Ecto neural progenitor cell (in vitro differentiated cells): ENCODE measurements at places on chromosomes 6 and 20.

DNA sequence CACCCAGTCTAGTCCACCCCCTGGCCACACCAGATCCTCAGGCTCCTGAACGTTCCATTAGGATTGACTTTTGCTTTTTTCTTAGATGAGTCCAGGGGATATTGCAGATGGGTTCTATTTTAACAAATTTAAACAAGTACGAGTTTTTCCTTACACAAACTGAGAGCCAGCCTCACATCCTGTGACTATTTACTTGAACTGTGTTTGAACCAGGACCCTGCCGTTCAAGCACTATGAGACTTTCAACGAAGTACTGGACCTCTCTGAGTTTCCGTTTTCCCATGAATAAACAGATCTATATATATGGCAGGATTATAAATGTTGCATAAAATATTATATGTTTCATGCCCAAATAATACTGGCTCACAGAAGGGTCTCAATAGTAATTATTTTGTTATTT is 1.4 kb upstream of the METTL24 start:
- DNase-seq = no peak

GRCh38 chr6:71488186-71488585 is 199.6 kb downstream of the OGFRL1 start:
- no peak for DNase-seq

DNA sequence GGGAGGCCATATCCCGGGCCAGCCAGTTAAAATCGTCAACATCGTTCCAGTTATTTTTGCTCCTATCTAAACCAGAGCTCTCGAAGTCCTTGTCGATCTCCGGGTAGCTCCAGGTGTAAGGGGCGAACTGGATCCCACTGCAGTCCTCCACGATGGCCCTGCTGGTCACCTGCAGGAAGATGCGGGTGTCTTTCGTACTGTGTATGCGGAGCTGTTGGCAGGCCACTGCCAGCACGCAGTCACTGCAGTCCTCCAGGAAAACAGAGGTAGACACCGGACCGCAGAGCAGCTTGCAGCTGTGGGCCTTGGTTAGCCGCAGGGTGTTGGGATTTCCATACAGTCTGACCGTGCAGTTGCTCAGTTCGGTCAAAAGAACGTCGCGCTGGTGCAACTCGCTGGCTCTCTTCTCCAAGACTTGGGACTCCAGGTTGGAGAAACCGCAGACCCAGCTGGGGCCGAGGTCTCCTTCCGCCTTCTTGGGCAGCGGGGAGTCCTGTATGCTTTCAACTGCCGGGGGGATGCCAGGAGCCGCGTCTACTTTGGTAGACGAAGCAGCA is 742 bp downstream of the TBCC start:
- peak; percentile 64 for DNase-seq

GRCh38 chr6:166589786-166590574 is 3.5 kb upstream of the RAMACL start:
- no peak for DNase-seq

GRCh38 chr6:80331974-80332373 is 225.5 kb downstream of the BCKDHB start:
- DNase-seq = no peak

DNA sequence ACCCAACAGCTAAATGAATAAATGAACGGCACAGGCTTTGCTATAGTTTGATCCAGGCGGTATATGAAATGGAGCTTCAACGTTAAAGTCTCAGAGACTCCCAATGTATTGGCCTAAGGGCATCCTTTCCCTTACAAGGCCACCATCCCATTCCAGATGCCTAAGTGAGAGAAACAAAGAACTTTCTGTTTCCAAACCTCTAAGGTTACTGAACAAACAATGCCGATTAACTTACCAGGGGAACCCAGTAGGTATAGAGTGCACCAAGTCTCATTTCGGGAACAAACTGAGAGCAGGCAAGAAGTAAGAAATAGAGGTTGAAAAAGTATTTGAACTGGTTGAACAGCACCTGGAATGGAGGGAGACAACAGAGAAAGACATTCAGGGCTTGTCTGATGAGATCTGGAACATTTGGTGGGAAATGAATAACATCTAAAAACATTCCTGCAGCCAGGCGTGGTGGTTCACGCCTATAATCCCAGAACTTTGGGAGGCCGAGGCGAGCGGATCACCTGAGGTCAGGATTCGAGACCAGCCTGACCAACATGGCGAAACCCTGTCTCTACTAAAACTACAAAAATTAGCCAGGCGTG is 42.5 kb downstream of the ATP9A start:
- DNase-seq = no peak

DNA sequence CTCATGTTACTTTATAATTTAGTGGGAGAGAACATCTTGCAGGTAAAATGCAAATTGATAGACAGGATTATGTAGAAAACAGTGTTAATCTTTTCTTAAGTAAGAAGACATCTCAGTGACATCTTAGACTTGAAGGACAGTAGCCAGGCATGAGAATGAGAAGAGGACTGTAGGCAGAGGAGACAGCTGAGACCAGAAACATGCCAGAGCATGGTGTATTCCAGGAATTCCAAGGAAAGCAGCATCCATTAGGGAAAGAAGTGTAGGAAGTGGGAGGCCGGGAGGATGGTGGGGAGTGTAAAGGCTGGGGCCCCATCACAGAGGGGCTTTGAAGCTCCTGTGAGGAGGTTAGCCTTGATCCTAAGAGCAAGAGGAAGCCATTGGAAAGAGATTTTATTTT is 225.6 kb downstream of the ARID1B start:
- DNase-seq = no peak

DNA sequence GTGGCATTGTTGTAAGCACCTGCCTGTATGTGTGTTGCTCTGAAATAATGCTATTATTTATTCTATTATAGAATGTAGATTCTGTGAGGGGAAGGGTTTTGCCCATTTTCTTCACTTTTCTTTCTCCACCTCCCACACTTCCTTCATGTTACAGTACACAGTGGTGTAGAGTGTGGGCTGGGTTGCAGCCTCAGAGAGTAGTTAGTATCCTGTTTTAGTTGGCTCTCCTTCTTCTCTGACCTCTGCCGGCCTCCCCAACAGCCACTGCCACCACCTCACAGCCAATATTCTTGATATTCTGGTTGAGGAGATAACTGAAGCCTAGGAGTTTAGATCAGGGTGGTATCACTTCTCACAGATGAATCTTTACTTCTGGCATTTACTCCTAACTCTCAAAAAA is 143.4 kb downstream of the BCKDHB start:
- no peak for DNase-seq

DNA sequence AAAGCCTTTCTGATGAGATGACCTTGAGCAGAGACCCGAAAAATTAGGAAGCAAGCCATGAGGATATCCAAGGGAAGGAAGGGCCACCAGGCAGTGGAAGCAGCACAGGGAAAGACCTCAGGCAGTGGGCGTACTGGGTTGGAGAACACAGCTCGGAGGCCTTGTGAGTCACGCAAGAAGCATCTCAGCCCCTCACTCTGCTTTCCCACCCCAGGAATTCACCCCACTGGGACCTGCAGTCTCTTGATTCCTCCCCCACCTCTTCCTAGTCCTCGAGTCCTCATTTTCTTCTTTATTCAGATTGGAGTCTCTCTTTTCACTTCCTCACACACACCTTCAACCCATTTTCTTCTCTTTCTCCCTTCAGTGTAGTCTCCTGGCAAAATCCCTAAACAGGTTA is 27.0 kb downstream of the RPRD1B start:
- DNase-seq = no peak

GRCh38 chr6:38239719-38240451 is 399.8 kb downstream of the BTBD9 start:
- DNase-seq = no peak

DNA sequence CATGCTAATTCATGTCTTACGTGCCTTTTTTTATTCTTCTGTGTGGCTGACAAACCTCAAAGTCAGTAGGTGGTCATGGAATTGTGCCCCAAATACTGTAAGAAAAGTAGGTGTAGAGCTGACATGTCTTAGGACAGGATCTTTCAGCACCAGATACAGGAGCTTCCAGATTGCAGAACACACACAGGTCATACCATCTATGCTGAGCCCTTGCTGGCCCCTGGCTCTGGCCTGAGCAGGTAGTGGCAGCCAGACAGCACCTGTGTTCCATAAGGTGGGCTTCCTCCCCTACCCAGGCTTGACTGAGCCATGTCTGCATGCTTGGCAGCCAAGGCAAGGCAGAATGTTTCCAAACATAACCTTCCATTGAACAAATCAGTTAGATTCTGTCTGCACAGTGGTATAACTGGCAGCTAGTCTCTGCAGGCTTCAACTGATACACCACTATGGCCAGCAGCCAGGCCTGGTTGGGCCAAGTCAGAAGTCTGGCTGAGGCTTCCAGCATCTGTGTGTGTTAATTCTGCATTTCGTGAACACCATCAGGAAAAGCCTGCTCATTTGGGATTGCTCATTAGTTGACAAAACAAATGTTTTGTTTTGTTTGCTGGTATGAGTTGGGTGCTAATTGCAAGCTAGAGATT is 366.5 kb downstream of the FOXA2 start:
- no peak for DNase-seq

DNA sequence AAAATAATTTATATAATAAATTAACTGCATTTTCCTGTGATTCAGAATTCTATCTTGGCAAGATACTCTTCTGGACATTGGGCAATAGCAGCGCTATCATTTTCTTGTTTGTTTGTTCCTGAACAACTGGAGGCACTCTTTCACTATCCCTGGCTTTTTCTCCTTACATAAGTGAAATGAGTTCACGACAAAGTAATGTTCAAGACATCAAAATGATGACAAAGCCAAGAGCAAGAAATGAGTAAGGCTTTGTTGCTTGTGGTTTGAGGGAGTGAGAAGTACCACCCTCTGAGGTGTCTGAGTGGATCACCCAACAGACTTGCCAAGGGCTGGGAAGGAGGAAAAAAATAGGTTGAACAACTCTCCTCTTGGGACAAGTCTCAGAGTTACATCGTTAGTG is 466.6 kb upstream of the JAG1 start:
- DNase-seq = no peak

GRCh38 chr6:33620158-33620855 is 815 bp upstream of the ITPR3 start:
- peak; percentile 63 for DNase-seq

DNA sequence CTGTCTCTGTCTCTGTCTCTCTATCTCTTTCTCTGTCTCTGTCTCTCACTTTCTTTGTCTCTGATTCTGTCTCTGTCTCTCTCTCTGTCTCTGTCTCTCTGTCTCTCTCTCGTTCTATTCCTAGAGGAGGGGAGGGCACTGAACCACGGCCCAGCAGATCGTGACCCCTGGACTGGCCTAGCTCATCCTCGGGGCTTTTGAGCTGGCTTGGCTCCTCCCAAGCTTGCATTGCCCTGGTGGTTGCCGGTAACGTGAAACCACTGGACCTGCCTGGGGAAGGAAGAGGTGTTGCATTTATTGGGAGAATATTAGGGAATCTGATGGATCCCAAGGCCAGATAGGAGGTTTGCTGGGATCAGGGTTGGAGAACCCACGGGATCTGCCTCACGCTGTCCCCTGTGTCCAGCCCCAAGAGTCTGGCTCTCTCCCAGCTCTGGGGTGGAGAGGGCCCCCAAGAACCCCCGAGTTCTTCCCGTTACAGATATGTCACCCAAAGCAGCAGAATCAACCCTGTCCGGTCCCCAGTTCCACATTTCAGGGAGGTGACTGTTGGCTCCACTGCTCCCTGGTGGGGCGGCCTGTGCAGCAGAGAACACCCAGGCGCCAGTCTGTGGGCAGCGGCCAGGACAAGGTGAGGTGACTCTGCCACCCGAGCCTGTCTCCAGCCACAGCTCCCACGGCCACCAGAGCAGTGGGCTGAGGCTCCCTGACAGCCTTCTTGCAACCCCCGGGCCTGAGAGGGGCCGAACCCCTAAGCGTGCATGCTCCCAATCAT is 228.3 kb downstream of the TTLL2 start:
- no peak for DNase-seq

- no peak for DNase-seq
Measured at GRCh38 chr6:36822506-36823269, 16.6 kb downstream of the CPNE5 start.

DNA sequence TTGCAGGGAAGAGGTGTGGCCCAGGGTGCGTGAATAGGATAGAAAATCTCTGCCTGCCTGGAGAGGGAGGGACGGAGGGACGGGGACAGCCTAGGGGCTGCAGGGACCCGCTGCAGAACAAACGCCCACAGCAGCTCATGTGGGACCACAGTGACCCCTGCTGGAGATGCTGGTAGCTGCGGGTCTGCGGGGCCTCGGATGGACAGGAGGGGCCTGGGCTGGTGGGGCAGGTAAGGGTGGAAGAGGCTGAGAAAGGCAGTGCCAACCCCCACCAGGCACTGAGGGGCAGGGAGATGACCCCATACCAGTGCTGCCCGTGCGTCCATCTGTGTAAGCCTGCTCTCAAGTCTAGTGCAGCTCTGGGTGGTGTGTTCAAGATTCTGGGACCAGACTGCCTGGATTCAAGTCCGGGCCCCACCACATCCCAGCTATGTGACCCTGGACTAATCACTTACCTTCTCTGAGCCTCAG is 39.4 kb downstream of the KIAA1755 start:
- DNase-seq = peak; percentile 94

- DNase-seq = no peak
Measured at GRCh38 chr6:30231067-30231466, 17.9 kb upstream of the TRIM26 start.

GRCh38 chr6:106122306-106122918 is 36.3 kb downstream of the PRDM1 start:
- no peak for DNase-seq

DNA sequence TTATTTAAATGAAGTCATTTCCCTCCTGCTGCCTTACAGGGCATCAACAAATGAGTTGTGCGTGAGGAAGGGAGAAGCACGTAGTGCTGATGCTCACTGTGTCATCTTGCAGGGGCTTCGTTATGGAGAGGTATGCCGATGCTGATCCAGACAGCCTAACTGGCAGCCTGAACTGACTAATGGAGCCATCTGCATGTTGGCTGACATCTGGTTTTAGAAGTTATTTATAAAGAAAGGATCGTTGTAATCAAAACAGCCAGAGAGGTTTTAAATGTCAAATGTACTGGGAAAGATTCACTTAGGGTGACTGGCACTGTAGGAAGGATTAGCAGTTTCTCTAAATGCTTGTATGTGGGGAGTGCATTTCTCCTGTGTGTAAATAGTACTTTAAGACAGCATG is 54.6 kb downstream of the FARS2 start:
- DNase-seq = no peak

DNA sequence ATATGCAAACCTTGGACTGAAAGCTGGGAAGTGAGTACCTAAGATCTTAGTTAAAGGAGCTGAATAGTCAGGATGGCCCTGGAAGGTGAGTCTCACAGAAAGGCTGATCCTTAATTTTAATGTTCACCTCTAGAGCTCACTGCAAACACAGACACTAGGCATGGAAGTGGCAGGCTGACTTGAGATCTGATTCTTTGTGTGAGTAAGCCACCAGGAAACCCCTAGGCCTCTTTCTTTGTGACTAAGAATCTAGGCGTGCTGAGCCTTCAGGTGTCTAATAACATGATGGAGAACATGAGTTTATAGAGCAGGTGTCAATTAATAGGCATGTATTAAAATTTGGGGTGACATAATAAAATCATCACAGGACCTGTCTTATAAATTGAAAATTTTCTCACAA is 642.2 kb downstream of the EYS start:
- DNase-seq = no peak

GRCh38 chr6:129978148-129978916 is 40.0 kb upstream of the L3MBTL3 start:
- DNase-seq = no peak
